ENCODE measurements at places on chromosomes 7 and 10. TPM values are rescaled to one million over a fixed set of nuclear protein-coding genes. Genes with fewer than 3 reads are reported as not detected.

GRCh38 chr10:61465901-61466632 lies 12.9 kb upstream of the TMEM26 start:
- DNase-seq = no peak

The MRC1 gene
- not detected for polyA plus RNA-seq

DNA sequence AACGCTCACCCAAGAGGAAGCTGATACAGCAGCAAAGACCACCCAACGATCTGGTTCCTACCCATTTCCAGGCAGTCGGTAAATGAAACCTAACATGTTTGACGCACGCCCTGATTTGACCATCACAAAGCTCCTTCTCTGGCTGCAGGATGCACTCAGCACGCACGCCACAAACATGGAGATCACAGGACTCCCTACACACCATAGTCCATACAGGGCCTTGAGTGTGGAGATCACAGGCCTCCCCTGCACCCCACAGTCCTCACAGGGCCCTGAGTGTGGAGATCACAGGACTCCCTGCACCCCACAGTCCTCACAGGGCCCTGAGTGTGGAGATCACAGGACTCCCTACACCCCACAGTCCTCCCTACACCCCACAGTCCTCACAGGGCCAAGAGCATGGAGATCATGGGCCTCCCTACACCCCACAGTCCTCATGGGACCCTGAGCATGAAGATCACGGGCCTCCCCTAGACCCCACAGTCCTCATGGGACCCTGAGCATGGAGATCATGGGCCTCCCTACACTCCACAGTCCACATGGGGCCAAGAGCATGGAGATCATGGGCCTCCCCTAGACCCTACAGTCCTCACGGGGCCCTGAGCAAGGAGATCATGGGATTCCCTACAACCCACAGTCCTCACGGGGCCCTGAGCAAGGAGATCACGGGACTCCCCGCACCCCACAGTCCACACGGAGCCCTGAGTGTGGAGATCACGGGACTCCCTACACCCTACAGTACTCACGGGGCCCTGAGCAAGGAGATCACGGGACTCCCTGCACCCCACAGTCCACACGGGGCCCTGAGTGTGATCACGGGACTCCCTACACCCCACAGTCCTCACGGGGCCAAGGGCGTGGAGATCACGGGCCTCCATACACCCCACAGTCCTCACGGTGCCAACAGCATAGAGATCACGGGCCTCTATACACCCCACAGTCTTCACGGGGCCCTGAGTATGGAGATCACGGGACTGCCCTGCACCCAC lies 409.2 kb downstream of the DNAJB6 start:
- no peak for DNase-seq

The AASS gene
- polyA plus RNA-seq = 1.2 TPM

DNA sequence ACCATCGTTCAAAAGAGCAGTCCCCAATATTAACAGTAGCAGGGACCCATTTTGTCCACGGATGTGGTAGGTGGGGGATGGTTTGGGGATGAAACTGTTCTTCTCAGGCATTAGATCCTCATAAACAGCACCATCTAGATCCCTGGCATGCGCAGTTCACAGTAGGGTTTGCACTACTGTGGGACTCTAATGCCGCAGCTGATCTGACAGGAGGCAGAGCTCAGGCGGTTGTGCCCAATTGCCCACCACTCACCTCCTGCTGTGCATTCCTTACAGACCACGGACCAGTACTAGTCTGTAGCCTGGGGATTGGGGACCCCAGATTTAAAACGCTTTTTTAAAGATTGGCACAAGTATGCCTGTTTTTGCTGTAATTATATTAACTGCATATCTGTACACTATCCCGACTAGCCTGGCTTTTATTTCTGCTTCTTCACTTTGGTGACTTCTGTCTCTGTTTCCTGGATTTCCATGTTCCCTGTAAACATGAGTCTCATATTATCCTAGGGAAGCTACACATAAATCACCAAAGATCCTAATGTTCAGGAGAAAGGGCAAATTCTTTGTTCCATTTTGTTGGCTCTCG lies 163.3 kb upstream of the AKR1E2 start:
- no peak for DNase-seq

- DNase-seq = no peak
Observed at GRCh38 chr10:11667756-11668155, 56.3 kb upstream of the USP6NL start.

Measured in SK-N-SH (cell line).